NCI-H524 treated with DMSO at 0.1 percent for 48 hours (cell line): ENCODE measurements at places on chromosomes 13 and 19.

- DNase-seq: no peak
Observed at GRCh38 chr13:77742801-77743200, 45.3 kb downstream of the SLAIN1 start.

DNA sequence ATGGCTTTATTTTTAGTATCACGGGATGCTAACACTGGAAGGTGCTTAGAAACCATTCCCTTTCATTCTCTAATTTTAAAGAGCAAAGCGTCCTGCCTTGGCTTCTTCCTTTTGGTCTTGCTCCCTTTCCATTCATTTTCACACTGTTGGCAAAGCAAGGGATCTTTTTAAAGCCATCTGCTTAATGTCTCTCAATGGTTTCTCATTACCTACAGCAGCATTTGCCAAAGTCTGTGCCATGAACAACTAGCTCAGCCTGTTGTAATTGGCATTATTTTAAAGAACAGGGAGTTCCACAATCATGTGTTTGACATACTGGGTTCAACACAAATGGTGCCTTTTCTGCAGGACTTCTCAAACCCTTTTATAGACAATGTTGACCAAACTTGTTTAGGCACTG lies 444.3 kb downstream of the GPC6 start:
- no peak for DNase-seq

- DNase-seq: no peak
Observed at GRCh38 chr13:31052478-31052877, 109.2 kb downstream of the HSPH1 start.

DNA sequence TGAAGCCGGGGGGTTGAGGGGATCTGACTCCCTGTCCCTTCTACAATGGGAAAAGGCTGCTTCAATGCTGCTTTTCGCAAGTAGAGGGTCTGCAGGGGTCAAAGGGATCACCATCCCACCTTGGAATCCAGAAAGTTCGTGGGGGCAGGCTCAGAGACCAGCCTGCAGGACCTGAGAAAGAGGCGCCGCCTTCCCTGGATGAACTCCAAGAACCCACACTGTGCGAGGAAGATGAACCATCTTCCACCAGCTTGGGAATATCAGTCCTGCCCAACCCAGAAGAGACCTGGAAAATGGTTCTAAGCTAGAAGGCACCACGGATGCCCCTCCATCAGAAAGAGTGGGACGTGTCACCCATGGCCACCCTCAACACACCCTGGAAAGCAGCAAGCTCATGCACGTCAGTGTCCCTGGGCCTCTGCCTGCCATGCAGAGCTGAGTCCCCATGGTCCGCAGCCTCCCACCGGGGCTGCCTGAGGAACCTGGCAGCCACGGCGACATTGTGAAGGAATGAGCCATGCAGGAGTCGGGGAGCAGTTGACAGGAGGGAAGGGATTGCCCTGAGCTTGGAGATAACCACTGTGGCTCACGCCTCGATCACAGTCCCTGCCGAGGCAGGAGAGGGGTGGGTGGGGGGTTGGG lies 14.6 kb downstream of the RAB3D start:
- DNase-seq: no peak

DNA sequence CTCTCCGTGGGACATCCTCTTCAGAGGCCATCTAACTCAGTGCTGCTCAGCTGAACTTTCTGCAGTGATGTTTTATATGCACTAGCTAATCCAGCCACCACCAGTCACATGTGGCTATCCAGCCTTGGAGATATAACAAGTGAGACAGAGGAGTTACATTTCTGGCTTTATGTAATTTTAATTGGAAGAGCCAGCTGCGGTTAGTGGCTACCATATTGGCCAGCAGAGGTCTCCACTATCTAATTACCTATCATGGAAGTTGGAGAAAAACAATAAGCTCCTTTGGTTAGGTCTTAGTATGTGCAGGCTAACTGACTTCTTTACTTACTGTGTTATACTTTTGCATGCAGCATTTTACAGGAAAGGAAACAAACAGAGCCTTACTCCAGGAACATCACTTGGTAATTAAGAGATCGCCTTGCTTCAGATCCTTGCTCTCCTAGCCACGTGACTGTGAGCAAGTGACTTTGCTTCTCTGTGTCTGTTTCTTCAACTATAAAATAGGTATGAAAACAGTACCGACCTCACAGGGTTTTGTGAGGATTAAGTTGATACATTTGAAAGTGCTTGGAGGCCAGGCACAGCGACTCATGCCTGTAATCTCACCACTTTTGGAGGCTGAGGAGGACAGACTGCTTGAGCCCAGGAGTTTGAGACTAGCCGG lies 1.6 kb upstream of the KLK10 start:
- no peak for DNase-seq

DNA sequence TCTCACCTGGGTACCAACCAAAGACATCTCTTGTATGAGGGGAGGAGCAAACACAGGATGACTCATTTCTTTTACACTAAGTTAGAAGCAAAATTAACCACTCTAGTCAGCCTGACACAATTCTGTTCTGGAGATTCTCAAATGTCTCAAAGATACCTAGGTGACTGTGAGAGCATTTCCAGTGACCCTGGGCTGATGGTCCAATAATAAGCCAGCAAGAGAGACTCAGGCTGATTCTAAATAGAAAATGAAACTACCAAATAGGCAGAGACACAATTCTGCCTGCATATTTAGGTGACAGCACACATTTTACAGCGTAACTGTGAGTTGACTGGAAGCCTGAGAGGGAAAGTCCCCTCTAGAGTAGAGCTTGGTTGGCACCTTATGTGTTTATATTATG lies 16.3 kb downstream of the ZNF91 start:
- DNase-seq: no peak

DNA sequence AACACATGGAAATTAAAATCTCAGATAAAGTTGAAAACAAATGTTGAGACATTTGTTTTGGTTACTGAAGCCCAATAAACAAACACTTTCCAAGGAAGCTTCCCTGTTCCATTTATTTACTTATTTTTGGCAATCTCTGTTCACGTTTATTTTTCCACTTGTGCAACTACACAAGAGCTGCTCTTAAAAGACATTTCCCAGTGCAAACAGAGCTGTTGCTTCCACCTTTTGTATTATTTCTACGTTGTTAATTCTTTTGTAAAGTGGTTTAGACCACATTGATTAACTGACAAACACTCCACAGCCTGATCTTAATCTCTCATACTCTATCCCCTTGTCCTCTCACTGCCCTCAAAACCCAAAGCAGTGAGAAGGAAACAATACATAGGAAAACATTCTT lies 757.6 kb downstream of the LIG4 start:
- no peak for DNase-seq

- no peak for DNase-seq
Observed at GRCh38 chr13:75968103-75968838, 332.1 kb downstream of the LMO7 start.
